ENCODE measurements at places on chromosomes 1 and 21.

- no peak for DNase-seq
Measured at GRCh38 chr1:19419691-19420090, 65.6 kb downstream of the CAPZB start.

DNA sequence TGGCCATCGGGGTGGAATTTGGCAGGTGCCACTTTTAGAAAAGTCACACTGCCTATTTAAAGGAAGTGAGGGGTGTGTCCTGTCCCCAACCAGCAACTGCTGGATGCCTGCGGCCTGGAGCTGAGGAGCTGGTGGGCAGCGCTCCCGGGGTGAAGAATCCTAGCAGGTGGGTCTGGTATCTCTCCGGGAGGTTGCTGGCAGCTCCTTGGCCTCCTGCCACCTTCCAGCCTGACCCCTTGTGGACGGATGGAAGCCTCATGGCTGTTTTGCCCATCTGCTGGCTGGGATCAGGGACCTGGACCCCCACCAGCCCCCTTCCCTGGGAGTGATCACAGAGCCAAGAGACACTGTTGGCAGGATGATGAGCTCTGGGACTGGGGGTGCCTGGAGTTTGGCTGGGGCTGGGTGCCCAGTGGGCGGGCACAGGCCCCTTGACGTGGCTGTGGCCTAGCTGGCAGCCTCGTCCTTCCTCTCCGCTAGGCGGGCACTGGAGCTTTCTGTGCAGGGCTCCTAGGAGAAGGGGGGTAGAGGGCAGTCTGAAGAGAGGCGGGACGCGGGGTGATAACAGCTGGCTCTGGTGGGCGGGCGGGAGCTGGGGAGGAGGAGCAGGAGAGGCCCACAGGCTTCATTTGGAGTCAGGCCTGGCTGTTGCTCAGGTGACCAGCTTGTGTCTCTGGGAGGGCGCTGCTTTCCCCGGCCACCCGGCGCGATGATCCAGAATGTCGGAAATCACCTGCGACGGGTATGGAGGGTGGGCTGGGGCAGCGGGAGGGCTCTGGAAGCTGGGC lies at the start of gene ACOT11:
ACOT11 (plus strand) TSS at position 628 of the 788 bp plus-strand sequence; CDS start at position 710, 82 bp downstream.
- peak; percentile 24 for DNase-seq

DNA sequence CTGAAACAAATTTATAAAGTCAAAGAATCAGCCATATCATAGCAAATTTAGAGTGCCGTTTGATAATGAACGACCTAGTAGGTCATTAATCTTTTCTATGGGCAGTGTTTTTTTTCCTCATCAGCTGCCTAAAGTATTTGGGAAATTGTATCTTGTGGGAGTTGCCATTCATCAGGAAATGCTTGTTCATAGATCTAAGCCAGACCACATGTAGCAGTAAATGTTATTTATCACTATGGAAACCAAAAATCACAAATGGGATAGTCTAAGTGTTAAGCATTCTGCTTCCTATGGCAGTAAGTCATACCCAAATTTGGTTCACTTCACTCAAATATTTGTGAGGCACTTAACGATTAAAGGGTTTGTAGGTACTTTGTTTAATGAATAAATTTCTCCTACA lies 52.9 kb downstream of the LRRC8D start:
- DNase-seq = no peak

DNA sequence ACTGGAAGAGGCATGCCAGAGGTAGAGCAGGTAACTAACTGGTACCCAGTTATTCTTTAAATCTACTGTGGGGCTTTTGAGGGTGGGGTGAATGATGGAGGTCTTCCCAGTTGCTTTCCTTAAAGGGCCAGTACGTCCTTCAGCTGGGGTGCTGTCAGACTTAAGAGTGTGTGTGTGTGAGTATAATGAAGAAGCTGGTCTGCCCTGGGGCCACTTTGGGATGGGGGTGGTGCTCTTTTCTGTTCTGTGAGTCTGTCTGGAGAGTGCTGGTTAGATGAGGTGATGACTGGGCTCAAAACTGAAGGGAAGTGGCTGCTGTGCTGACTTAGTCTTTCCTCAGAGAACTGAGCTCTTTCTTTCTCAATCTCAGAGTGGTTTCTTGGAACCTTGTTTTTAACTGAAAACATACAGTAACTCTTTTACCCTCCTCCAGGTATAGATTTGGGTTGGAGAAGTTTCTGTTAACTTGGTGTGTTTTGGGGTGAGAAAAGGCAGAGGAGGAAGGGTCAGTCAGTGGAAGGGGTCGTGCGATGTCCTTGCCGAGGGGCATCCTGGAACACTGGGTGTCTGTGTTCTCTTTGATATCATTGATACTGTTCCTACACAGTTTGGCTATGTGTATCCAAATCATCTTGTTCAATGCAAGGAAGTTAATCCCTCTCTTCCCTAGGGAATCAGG lies 746 bp downstream of the MACF1 start:
- DNase-seq = peak; percentile 79

Measured in CD4-positive, alpha-beta T cell treated with Interleukin-17A for 4 hours (primary cell).